Right renal pelvis (tissue), 4 donors: ENCODE measurements at places on chromosomes 5 and 9. TPM values are rescaled to one million over a fixed set of nuclear protein-coding genes. Genes with fewer than 3 reads are reported as not detected.

Gene ARAP3
- 19.8 TPM for polyA plus RNA-seq

Gene GAPT
- polyA plus RNA-seq, result 0.87 TPM

Gene MRPS30
- 76.6 TPM for polyA plus RNA-seq

Gene CDKN2B
- 0.17 TPM for polyA plus RNA-seq

- no peak for DNase-seq
Observed at GRCh38 chr5:55072666-55073065, 29.8 kb upstream of the GZMA start.

DNA sequence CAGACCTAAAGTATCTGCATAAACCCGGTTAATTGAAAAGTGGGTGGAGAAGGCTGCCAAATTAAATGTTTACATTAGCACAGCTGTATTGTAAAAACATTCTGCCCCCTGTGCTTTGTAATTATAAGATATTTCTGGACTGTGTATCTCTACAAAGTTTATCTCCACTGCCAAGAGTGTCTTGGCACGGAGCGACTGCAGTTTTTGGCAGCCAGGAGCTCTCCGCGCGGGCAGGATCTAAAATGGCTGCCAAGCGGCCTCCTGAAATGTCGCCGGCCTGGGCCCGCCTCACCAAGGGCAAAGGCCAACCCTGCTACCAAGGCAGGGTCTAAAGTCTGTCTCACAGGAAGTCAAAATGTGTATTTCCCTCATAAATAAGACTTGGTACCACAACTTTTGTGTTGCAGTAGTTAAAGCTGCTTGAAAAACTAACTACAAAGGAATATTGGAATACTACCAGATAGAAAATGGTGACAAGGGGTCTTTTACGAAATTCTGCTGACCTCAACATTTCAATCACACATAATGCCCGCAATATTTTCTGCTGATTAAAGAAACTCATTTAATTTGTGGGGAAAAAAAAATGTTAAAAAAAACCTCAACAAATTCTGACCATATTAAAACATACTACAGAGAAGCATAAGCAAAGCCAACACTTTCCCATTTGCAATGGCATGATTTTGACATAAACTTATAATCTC lies 110.4 kb downstream of the NFIB start:
- DNase-seq, result no peak

GRCh38 chr9:4155221-4156026 lies 144.4 kb downstream of the GLIS3 start:
- no peak for DNase-seq

GRCh38 chr5:126897851-126898630 lies 121.1 kb downstream of the LMNB1 start:
- no peak for DNase-seq

DNA sequence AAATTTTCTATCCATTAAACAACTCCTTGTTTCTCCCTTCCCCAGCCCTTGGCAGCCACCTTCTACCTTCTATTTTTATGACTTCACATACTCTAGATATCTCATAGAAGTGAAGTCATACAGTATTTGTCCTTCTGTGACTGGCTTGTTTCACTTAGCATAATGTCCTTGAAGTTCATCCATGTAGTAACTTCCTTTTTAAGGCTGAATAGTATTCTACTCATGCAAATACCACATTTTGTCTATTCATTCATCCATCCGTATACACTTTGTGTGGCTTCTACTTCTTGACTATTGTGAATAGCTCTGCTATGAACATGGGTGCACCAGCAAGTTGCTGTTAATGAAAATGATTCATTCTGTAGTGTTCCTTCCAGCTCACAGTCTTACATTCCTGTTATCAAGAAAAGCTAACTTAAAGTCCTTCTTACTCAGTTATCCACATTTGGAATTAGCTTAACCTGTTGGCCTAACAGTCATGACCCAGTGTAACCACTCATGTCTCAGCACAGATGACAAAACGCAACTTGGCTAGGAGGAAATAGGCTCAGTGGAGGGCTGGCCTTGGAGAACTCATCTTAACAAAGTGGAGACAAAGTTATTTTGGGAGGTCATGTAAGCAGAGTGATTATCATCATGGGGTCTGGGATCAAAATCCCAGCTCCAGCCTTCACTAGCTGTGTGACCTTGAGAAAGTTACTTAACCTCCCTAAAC lies 129.7 kb upstream of the MAP3K1 start:
- DNase-seq, result no peak

DNA sequence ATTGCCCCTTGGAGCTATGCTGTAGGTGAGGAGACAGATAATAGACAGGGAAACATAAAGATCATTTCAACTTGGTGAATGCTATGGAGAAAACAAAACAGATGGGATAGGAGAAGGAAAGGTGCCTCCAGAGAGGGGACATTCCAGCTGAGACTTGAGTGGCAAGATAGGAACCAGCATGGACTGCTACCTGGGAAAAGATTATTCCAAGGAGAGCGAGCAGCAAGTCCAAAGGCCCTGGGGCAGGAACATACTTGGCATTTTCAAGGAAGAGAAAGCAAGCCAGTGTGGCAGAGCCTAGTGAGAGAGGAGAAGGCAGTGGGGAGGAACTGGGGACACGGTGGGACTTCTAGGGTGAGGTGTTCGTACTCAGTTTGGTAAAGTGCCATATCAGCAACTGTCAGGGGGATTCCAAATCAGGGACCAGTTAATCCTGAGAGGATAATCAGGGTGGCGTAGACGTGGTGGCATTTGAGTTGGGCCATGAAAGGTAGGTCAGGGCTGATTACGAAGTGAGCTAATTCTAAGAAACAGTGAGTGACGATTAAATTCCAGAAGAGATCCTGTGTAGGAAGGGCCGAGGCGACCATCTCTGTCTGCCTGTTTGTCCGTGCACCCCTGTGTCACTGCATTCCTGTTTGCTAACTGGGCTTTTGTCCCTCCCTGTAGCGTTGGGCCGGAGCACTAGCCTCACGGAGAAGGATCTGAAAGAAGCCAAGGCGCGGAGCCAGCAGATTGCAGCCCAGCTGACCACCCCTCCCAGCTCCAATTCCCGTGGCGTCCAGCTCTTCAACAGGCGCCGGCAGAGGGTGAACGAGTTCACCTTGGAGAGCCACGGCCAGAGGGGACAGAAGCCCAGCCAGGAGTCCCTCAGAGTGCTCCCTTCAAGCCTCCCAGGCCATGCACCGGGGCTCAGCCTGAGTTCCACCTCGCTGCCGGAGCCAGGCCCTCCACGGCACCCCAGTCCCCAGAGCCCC lies 7.1 kb downstream of the SYNPO start:
- no peak for DNase-seq

DNA sequence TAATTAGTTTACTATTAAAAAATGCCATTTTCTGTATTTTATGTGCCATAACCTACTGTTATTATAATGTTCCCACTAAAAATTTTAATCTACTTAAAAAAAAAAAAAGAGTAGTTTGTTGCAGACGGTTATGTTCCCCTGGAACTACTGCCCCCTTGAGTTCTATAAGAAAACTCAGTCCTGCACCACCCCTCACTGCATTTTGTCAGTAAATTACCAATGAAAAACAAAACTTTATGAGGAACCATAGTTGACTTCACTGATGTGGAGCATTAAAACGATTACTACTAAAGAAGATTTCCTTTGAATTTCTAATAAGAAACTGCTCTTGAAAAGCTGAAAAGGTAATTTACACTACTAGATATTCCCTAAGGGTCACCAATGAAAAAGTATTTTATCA lies 288.7 kb downstream of the FBXL17 start:
- DNase-seq, result no peak

DNA sequence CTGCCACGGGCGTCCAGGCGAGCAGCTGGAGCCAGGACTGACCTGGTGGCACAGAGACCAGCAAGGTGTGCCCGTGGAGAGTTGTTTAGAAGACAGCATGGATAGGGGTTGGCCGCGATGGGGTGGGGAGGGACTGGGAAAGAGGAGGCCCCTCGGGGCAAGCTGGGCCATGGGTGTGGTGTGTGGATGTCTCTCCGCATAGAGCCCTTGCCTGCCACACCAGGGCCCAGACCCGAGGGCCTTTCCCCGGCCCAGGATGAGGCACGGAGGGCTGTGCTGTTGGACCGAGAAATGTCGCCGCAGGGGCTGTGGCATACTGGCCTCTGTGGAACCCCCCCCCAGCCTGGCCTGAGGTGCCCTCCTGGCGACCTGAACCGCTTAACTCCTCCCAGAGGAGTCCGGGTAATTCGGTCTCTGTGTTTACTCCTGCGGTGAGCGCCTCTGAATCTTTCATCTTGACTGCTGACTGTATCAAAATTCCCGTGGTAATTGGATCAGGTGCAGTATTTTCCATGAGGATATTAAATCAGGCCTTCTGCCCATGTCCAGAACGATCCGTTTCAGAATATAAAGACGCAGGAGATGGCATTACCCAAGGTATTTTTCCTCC lies 22.5 kb upstream of the LAMC3 start:
- DNase-seq, result peak; percentile 39

DNA sequence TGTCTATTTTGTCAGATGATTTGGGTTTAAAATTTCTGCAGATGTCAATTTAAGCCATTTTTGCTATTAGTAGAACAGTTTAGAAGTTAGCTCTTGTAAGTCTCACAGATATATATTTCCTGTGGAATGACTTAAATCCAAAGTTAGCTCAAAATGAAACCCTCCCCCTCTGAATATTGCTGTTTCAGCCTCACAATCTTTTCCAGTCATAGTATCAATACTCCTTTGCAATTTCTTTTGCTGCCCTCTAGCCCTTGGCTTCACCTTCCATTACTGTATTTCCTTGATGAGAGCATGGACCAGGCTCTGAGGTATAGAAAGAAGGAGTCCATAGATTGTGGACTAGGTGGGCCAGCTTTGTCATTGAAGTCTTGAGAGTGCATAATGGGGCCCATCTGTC lies 124.4 kb downstream of the ATG10 start:
- DNase-seq, result no peak

DNA sequence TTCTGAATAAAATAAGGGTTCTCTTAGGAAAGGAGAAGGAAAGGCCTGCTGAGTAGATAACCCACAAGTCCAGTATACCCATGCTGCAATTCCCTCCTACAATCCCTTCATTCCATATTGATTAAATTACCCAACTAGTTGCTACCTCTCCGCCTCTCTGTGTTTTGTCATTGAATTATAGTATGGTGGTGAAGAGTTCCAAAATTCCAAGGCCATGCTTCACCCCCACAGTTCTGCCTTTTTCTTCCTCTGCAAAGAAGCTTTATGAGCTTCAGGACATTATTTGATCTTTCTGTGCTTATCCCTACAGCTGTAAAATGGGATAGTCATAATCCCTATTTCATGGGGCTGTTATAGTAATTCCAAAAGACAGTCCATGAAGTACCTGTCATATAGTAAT lies 215.6 kb downstream of the ACTL7B start:
- no peak for DNase-seq

- DNase-seq, result no peak
Observed at GRCh38 chr5:51188001-51188591, 195.2 kb upstream of the ISL1 start.

- no peak for DNase-seq
Observed at GRCh38 chr5:111132731-111133435, 40.7 kb downstream of the WDR36 start.

DNA sequence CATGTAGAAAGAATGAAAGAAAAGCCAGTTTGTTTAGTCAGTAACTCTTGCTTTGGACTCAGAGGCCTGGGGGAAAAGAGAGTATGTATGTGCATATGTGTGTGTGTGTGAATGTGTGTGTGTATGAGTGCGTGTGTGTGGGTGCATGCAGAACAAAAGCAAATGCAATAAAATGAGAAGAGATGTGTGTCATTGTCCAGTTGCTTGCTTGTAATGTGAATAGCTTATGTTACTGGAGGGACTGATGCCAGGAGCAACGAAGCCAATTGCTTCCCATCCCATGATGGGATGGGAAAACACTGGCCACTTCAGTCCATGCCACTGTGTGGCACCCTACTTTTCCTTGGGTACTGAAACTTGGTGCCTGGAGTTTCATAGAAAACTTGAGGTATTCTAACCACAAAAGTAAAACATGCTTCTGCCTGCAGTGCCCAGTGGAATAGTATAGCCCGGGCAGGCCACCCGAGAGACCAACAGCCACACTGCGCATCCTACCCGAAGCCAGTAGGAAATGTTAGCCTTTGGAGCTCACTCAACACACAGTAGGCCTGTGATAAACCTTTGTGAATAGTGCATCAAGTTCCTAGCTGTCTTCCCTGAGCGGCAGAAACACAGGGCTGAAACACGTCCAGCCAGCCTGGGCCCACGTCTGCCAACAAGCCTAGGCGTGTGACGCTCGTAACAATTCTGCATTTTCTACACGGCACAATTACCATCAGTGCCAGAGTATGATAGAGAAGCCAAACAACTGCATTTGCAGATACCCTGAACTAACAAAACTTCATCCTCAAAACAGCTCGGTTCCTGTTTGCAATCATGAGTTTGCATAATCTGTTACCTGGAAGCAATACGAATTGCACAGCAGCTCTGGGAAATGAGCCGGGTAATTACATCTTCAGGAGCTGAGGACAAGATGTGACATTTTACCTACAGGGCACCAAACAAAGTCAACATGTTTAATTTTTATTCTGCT lies 198.1 kb downstream of the SYK start:
- no peak for DNase-seq

GRCh38 chr5:118834710-118835109 lies 153.6 kb downstream of the DTWD2 start:
- DNase-seq, result no peak

DNA sequence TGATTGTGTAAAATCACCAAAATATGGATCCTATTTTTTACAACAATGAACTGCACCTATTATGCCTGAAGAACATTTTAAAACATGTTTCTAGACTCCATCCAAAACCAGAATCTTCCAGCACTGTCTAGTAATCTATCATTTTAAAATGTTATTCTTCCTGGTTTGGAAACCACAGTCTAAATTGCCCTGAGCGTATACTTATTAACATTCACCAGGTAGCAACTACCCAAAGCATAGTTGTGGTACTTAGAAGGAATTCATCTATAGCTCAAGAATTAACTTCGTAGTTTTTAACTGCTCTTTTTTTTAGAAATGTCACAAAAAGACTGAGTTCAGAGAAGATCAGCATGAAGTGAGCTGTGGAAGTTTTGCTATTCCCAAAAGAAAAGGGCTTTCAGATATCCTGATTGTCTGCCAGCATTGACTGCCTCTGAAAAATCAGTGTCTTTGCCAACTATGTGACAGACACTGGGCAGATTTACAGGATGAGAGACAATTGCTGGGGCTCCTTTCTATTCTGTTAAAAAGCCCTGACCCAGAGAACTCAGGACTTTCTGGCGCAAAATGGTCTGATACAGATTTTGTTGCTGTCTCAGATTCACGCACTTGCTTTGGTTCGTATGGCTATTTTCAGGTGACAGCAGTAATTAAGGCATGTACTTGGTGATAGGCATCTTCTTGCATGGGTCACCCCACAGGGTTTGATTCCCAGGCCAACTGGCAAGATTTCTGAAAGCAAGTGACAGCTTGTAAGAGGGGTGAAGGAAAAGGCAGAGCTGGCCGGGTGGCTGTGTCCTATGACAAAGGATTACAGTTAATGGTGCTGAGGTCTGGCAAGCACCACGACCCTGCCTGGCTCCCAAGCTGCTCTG lies 152.5 kb upstream of the RAI14 start:
- DNase-seq, result no peak

GRCh38 chr5:39224196-39224761 lies 4.9 kb upstream of the FYB1 start:
- no peak for DNase-seq
